ENCODE measurements at places on chromosomes 2 and 18.

GRCh38 chr2:6937157-6937556, 19.9 kb downstream of the RNF144A start:
- DNase-seq: no peak

DNA sequence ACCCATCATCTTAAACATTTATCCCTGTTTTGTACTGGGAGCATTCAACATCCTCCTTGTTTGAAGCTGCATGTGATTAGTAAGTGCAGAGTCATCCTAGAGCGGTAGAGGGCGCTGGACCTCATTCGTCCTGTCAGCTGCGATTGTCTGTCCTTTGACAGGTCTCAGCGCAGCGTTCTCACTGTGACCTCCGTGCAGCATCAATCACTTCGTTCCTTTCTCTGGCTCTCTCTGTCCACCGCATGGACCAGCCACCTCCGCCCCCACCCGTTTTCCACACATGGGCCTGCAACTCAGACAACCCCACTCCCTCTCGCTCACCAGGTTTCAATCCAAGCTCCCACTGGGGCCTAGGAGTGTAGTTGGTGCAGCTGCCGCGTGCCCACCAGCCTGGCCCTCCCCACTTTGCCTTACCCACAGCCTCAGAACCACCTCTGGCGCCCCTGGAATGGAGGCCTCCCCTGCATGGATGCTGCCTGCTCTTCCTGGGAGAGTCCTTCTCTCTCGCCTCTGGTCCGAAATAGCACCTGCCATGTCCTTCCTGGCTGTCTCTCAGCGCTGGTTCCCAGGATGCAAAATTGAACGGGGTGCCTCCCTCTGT, 90.5 kb downstream of the NDUFA10 start:
- DNase-seq: peak; percentile 76

DNA sequence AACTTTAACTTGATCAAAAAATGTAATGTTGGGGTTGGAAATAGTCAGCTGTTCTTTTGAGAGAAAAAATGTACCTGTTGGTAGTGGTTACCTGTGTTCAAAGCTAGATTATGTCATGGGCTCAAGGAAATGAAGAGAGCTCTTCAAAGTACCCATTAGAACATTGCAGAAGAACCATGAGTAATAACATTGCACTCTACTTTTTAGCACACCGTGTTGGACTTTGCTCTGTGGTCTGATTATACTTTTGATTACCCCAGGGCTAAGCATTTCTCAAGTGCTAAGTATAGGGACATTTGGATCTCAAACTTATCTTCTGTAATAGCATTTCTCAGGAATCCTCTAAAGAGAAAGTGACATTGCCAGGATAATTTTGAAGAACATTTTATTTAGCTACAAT, 1122.8 kb upstream of the CELF4 start:
- DNase-seq: no peak

- DNase-seq: no peak
These were observed 15.7 kb downstream of the SIGLEC15 start for GRCh38 chr18:45841060-45841764.

- no peak for DNase-seq
These were observed 8.6 kb downstream of the RUFY4 start for GRCh38 chr2:218077464-218078216.

GRCh38 chr2:221501883-221502269, 70.2 kb downstream of the EPHA4 start:
- DNase-seq: no peak

- no peak for DNase-seq
These were observed 28.4 kb upstream of the PTMA start for GRCh38 chr2:231679908-231680284.

GRCh38 chr2:223460774-223461211, 141.4 kb downstream of the SCG2 start:
- DNase-seq: no peak

DNA sequence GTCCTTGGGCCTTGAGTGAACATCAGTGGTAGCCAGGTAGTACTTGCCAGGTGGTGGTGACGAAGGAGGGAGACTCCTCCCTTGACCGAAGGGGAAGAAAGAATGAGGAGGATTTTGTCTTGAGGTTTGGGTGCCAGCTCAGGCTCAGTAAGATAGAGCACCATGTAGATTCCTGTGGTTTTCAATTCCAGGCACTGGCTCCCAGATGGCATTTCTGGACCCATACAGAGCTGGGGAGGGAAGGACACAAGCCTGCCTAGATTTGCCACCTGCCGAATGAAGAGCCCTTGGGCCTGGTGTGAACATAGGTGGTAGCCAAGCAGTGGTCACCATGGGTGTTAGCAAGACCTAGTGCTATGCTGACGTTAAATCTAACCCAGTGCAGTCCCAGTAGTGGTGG, 108.8 kb upstream of the UBE2E3 start:
- no peak for DNase-seq

DNA sequence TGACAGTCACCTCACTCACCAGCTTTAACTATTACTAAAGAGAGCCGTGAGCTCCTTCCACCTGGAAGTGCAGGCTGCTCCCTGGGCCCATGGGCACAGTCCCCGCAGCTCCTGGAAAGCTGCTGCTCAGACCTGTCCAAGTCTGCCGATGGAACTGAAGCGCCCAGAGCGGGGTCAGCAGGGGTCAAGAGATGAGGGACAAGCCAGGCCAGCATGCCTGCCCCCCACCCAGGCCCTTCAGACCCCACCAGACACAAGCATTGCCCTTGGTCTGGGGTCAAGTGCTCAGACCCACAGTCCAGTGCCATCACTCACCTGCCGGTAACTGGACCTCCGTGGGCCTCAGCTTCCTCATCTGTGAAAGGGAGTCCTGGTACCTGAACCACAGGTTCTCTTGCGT, 59.9 kb downstream of the BIN1 start:
- DNase-seq: peak; percentile 40

- no peak for DNase-seq
These were observed 44.3 kb downstream of the RDH14 start for GRCh38 chr2:18516112-18516511.

DNA sequence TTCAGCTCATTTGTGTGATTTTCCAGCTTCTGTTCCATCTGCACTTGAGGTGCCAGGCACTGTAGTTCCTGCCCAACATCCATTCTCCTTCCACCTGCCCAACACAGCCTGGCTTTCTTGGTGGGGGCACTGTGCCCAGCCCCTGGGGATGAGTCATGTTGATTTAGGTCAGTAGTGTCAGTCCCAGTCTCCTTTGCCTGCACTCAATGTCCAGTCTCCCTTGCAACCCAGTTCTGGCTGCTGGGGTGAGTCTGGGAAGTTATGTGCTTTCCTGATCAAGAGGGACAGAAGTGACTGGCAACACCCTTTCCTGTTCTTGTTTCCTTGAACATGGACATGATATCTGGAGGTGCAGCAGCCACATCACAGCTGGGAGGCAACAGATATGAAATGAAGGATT, 1.5 kb upstream of the ASB18 start:
- no peak for DNase-seq

DNA sequence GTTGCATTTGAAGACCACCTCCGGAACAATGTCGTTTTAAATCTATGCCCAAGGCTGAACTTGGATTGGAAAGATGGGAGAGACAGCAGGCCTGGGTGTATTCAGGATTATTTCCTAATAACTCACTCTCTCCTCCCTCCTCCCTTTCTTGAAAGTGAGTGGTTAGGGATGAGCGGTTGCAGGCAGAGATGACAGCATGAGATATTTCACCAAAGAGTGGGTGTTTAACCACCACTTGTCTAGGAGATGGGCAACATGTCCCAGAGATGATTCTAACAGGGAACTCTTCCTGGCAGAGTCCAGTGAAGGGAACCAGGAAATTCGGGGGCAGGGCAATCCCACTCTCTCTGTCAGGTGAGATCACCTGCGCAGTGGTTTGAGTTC, 123.2 kb downstream of the KCTD1 start:
- no peak for DNase-seq

DNA sequence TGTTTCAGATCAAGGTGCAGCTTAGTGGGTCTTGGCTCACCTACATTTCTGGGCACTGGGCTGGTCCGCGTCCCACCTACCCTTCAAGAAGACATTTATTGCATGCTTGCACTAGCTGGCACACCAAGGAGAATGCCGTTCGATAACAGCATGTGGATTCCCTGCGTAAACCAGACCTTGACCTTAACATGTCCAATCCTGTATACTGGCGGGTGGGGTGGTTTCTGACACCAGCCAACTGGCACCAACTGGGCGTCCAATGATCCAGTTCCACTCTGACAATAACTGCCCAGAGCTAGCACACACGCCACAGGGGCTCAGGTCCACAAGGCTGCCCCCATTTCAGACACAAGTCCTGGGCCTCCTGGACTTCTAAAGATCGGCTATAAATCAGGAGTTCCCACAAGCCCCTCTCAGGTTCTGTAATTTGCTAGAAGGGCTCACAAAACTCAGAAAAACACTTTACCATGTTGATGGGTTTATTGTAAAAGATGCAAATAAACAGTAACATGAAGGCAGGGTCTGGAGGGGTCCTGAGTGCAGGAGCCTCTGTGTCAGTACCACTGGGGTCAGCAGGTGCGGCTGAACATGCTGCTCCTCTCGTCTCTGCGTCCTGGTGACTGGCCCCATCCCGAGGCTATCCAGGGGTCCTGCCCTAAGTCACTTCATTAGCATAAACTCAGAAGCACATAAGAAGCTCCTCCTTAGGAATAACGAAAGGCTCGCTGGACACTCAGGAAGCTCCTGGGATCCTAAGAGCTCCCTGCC, 161.8 kb downstream of the HDAC4 start:
- peak; percentile 37 for DNase-seq

- no peak for DNase-seq
These were observed 35.8 kb upstream of the INHBB start for GRCh38 chr2:120310136-120310535.

- DNase-seq: no peak
These were observed 49.2 kb upstream of the CCDC150 start for GRCh38 chr2:196590286-196590685.

GRCh38 chr2:235579128-235579527, 85.3 kb downstream of the AGAP1 start:
- DNase-seq: no peak

DNA sequence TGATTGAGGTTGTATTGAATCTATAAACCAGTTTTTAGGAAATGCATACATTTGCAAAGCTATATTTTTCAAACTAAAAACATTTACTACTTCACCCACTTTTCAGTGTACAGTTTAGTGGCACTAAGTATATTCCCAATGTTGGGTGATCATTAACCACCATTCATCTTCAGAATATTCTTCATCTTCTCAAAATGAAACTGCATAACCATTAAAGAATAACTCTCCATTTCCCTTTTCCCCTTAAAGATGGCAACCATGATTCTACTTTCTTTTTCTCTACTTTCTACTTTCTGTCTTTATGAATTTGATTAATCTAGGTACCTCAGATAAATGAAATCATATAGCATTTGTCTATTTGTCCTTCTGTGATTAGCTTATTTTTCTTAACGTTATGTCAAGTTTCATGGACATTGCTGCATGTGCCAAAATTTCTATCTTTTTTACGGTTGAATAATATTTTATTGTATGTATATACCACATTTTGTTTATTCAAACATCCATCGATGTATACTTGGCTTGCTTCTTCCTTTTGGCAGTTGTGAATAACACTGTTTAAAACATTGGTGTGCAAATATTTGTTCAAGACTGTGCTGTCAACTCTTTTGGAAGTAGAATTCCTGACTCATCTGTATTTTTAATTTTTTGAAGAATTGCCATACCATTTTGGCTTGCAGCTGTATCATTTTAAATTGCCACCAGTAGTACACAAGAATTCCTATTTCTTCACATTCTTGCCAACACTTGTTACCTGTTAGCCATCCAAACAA, 104.9 kb downstream of the RPRM start:
- DNase-seq: no peak

- DNase-seq: no peak
These were observed 48.5 kb downstream of the C2orf74 start for GRCh38 chr2:61210332-61210981.

- no peak for DNase-seq
These were observed 157.3 kb upstream of the ALKAL2 start for GRCh38 chr2:444937-445884.

DNA sequence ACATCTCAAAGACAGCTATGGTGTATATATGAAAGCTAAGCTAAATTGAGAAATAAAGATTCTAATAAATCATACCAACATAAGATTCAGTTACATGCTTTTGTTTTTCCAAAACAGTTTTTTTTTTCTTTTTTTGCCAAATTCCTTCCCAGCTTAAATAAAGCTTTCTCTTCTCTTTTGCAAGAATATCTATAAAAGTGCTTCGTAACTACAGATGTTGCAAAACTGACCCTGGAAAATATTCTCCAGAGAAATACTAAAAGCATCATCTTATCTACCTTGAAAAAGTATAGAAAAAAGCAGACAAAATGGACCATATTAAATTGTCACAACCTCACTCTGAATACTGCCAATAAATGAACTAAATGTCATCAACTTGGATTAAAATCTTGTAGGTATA, 38.7 kb downstream of the FANCL start:
- no peak for DNase-seq

DNA sequence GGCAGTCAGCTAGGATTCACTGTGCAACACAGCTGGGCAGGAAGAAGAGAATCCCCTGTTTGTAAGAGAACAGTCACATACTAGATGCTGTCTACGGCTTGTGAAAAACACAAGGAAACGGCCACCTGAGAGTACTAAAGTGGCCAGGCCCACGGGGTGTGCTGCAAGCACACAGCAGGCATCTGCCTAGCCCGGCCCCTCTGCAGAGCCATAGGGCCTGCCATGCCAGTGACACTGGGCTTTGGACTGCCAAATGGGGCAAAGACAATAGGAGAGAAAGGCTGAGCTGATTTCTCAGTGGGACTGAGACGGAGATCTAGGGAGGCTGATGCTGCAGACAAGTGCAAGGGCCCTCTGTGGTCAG, 10.3 kb downstream of the TUBB6 start:
- DNase-seq: no peak

DNA sequence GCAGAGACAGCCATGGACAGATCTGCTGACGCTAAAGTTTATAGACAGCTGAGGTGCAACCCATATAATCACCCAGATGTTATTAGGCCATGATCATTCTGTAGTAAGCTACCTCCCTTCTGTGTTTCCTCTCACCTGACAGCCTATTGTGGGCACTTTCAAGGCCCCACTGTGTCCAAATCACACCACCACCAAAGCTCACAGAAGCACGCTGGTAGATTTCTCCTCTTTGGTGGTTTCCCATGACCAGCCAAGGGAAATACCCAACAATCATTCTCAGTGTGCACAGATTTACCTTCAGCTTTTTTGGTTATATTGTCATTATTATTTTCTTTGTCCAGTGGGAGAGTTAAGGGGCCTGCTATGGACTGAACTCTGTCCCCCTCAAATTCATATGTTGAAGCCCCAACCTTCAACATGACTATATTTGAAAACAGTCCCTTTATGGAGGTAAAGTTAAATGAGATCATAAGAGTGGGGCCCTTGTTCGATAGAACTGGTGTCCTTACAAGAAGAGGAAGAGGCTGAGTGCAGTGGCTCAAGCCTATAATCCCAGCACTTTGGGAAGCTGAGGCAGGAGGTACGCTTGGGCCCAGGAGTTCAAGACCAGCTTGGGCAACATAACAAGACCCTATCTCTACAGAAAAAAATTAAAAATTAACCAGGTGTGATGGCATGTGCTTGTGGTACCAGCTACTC, 74.0 kb upstream of the MSH6 start:
- no peak for DNase-seq

DNA sequence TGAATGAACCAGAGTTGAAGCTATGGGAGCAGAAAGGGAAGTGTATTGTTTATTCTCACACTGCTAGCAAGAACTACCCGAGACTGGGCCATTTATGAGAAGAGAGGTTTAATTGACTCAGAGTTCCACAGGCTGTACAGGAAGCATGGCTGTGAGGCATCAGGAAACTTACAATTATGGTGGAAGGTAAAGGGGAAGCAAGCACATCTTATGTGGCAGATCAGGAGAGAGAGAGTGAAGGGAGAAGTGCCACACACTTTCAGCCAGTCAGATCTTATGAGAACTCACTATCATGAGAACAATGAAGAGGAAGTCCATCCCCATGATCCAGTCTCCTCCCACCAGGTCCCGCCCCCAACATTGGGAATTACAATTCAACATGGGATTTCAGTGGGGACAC, 383.2 kb upstream of the SLC14A2 start:
- DNase-seq: no peak
